ENCODE measurements at places on chromosomes 1 and 21.

- DNase-seq, result peak; percentile 5
Observed at GRCh38 chr1:155591770-155592169, 18.2 kb upstream of the MSTO1 start.

DNA sequence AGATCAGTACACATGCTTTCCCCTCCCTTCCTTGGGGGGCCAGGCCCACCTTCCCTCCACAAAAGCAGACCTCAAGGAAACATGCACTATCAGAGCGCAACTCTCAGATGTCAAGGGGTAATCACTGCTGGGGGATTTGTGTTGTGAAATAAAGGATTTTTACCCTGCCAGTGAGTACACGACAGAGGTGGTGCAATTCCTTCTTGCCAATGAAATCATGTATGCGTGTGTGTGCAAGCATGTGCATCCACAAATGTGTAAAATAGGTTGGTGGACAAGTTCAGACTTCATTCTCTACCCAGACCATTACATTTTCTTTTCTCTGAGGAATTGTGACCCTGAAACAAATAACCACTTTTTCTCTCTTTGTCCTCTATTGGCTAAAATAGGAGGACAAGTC, 9.8 kb upstream of the NOS1AP start:
- DNase-seq, result no peak

DNA sequence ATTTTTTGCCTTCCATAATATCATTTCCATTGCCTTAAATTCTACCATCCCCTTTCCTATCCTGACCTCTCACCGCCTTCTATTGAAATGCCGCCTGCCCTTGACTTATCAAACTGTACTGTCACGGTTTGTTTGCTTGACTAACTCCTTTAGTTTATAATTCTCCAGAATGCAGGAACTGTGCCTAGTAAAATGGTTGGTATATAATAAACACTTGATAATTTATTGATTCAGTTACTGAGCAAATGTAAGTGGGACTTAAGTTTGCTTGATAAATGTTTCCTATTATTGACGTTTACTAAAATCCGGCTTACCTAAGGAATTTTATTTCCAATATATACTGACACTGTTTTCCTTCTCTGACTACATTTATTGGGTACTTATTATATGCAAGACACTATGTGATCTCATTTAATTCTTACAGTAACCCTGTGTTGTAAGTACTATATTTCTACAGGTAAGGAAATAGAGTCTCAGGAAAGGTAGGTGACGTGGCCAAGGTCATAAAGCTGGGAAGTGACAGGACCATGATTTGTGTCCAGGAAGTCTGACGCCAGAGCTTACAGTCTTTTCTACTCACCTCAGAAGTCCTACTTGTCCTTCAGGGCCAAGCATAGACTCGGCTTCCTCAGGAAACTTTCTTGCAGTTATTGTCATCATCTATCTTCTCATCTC, 35.7 kb downstream of the DPT start:
- no peak for DNase-seq

DNA sequence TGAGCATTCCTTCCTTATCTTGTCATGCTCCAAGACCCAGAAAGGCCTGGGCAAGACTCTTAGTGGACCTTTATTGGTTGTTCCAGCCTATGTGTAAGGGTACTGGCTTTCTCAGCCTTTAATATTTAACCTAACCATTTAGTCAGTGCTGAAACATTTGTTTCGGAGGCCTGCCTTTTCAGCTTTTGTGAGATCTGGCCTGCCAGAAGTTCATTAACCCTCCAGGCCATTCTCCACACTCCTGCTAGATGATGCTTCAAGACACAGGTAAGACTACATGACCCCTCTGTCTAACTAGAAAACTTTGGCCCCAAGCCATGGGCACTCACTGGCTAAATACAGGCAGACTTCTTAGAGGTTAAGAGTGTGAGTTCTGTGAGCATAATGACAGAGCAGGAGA, 138.4 kb upstream of the ZP4 start:
- DNase-seq, result no peak

DNA sequence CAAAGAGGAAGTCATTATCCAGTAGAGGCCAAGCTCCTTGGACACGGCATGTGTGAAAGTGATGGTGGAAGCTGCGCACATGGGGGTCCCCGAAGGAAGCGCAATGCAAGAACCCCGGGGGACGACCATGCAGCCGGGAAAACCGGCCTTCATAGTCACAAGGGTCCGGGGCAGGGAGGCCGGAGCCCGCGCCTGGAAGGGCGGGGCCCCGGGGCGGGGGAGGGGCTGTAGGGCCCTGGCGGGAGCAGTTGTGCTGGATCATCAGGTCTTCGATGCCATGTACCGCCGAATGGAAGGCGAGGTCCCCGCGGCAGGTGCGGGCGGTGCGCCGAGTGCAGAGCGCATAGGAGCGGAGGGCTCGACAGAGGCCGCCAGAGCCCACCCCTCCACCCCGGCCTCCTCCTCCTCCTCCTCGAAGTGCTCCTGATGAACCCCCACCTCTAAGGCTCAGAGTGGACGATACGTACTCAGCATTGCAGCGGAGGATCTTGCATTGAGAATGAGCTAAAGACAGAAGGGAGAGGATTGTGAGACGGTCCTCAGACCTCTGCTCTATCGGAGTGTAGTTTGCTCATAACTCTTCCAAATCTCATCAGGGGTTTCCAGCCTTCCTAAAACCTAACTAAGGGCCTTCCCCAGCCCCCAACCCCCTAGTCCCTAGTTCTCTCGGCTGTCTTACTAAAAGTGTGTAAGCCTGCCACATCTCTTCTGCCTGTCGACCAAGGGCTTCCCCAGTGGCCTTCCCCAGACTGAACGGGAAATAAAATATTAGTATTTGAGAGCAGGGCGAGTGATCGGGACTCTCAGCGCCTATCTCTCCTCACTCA, 2.1 kb downstream of the HJV start:
- DNase-seq, result no peak

- DNase-seq, result no peak
Observed at GRCh38 chr1:33826311-33826710, 37.6 kb upstream of the HMGB4 start.

Measured in GDM1 (cell line).